ENCODE measurements at places on chromosomes 1 and 21.

DNA sequence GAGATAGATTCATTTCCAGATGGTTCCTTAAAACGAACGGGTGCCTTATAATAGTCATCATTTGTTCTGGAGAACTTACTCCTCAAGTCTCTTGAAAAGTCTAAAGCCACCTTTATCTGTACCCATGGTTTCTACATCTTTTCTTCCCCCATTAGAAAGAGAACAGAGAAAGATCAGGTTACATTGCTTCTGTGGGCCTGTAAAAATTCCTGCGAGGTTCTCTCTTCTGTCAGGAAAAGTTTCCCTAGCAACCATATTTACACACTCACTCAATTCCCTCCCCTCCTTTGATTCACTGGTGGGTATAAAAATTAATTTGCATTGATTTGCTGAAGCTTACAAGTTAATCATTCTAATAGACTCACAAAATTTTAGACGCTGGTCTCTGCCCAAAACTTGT is 6.7 kb downstream of the PHC2 start:
- DNase-seq: no peak

DNA sequence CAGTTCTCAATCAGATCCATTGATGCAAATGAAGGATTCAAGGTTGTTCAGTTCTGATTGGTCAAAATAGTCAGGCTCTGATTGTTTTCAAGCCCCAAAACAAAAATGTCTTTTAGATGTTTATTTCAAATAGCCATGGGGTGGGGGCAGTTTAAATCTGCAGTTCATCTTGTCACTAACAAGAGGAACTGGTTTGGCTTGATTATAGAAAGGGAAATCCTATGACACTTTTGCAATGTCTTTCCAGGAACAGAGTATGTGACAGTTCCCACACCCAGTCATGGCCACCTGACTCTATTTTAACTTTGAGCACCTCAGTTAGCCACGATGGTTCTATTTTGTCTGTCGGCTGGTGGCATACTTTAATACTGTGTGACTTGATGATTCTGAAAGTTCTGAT is 1544.1 kb downstream of the PLA2G4A start:
- DNase-seq: no peak

- DNase-seq: no peak
These were observed 5.4 kb downstream of the GADD45A start for GRCh38 chr1:67690411-67690810.

DNA sequence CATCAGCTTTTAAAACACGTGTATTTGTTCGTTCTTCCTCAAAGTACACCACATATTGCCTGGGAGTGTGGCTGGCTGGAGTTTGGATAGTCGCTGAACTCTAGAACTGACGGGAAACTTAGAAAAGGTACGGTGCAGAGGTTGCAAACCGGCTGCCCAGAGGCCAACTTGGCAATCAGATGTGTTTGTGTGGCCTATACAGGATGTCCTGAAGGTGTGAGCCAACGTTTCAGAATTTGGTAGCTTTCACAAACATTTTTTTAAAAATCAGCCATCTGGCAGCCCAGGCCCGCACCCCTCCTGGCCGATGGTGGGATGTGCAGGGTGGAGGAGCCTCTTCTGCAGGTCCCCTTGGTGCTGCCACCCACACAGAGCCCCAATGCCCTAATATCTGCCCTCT is 73.6 kb upstream of the SLC25A33 start:
- DNase-seq: no peak

DNA sequence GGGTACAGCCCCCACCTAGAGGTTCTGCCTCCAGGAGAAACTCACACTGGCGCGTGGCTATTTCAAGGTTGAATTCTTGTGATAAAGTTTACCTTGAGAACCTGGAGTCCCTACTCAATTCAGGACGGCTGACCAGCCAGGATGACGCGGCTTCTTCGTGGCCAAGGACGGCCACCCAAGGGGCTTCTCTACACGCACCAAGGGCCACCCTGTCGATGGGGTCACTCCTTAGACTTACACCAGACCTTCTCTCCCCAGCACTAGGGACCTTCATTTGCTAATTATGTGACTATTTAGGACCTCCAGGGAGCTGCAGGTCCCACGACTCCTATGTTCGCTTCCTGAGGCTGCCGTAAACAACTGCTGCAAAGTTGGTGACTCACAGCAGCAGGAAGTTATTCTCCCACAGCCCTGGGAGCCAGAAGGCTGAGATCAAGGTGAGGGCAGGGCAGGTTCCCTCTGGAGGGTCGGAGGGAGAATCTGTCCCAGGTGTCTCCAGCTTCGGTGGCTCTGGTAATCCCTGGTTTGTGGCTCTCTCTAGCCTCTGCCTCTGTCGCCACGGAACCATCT is 135.9 kb downstream of the NPHP4 start:
- no peak for DNase-seq

GRCh38 chr1:209046058-209046417 is 537.5 kb upstream of the CAMK1G start:
- no peak for DNase-seq

All from stimulated activated CD8-positive, alpha-beta memory T cell treated with anti-CD3 and anti-CD28 coated beads, Interleukin-4, amount 100 ng/mL, for 1 hour (primary cell).